DMS79 (cell line): ENCODE measurements at places on chromosomes 13 and 19.

DNA sequence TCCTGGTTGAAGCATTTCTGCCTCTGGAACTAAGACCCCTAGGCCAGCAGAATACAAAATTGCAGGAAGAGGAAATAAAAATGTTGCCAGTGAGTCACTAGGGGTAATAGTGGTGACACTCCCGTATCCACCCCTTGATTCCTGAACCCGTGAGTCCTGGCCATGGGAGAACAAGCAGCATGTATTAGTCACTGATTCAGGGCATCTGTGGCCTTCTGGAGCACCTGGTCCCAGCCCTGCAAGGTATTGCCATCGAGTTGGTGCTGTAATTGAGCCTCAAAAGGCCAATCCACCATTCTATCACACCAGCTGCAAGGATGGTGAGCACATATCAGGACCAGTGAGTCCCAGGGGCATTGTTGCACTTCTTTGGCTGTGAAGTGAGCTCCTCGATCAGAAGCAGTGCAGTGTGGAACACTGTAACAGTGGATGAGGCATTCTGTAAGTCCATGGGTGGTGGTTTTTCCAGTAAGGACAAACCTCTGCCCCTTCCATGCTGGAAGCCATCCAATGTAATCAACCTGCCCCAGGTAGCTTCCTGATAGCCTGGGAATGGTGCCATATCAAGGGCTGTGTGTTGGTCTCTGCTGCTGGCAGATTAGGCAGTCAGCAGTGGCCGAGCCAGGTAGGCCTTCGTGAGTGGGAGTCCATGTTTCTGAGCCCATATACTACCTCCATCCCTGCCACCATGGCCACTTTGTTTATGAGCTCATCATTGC, 39.6 kb downstream of the C1QTNF9 start:
- no peak for DNase-seq

DNA sequence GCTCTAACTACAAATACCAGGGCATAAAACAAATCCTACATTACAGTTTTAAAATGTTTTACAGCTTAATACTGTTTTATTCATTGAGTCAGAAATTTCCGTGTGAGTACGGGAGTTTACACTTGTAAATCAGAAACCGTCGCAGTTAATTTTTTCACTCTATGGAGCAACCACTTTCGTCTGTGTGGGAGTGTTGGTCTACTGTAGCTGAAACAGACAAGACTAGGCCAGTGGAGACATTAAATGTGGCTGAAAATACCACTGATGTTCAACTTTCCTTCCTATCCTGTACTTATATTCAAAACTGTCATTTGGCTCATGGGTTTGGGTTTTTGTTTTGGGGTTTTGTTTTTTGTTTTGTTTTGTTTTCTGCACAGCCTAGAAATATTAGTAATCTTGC, 268.7 kb downstream of the DCT start:
- DNase-seq, result no peak

GRCh38 chr19:5395556-5395955, 54.9 kb upstream of the PTPRS start:
- no peak for DNase-seq

- no peak for DNase-seq
Measured at GRCh38 chr13:94291631-94292322, 187.7 kb downstream of the DCT start.

DNA sequence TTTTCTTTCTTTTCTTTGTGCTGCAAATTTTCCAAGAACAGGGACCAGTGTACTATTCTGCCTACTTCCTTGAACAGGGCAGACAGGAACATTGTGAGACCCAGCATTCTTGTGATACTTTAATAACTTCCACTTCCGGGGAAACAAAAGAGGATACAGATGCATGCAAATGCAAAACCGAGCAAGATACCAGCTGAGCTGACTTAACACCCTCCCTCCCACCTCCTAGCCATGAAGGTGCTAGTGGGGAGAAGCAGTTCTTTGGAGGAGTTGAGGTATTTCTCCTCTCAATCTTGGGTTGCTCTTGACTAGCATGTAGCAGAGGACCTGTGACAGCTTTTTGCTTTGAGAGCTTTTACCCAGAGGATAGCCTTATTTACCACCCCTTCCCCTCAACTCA, 111.2 kb downstream of the KLF5 start:
- no peak for DNase-seq

- no peak for DNase-seq
Measured at GRCh38 chr13:30113551-30113950, 193.8 kb downstream of the KATNAL1 start.

- DNase-seq, result no peak
Measured at GRCh38 chr13:75566658-75567057, 17.1 kb downstream of the UCHL3 start.

- no peak for DNase-seq
Measured at GRCh38 chr13:111451402-111451801, 131.0 kb downstream of the TEX29 start.

DNA sequence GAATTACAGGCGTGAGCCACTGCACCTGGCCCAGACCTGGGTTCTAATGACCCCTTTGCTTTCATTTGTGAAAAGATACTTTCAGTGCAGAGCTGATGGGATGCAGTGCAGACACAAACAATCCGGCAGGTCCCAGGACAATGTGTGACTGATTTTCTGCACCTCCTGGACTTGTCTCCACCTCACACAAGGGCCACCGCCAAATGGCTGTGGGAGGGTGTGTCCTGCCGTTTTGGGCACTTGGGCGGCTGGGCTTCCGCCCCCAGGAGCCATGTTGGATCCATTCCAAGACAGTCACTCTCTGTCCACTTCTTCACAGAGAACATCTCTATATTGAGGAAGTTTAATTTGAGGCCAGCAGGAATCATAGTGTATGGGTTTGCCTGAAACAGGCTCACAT, 112.3 kb upstream of the ZNF507 start:
- DNase-seq, result no peak

DNA sequence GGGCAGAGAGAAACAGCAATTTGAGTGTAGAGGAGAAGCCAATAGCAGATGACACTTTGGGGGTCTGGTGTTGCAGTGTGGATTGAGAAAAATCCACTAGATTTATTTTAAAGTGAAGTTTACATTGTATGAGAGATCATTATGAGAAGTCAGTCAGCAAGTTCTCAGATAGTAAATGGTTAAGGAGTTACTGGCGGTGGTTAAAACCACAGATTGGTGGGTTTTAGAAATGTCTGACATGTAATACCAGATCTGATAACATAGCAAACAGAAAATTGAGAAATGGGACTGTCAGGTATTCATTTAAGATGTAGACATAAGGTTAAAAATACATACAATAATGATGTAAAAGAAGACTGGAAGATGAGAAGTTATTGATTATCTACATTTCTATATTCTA, 7.2 kb downstream of the ABHD13 start:
- DNase-seq, result no peak

GRCh38 chr19:46254776-46255175, 25.2 kb downstream of the IGFL1 start:
- no peak for DNase-seq

- no peak for DNase-seq
Measured at GRCh38 chr13:94384231-94384905, 95.1 kb downstream of the DCT start.

DNA sequence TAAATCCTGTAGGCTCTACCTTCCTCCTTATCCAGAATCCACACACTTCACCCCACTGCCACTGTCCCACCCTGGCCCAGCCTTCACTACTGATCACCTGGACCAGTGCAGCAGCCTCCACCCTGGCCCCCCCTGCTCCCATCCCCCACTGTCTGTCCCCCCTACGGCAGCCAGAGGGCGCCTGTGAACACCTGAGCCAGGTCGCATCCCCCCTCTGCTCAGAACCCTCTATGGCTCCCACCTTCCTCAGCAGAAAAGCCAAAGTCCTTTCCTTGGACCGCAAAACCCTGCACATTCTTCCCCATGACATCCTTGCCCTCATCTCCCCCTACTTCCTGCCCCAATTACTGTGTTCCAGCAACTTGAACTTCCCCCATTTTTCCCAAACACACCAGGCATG, 20.6 kb downstream of the ELAVL3 start:
- no peak for DNase-seq

GRCh38 chr13:25796474-25796873, 255.3 kb downstream of the SHISA2 start:
- DNase-seq, result no peak

GRCh38 chr13:40220299-40220935, 446.0 kb downstream of the FOXO1 start:
- no peak for DNase-seq

DNA sequence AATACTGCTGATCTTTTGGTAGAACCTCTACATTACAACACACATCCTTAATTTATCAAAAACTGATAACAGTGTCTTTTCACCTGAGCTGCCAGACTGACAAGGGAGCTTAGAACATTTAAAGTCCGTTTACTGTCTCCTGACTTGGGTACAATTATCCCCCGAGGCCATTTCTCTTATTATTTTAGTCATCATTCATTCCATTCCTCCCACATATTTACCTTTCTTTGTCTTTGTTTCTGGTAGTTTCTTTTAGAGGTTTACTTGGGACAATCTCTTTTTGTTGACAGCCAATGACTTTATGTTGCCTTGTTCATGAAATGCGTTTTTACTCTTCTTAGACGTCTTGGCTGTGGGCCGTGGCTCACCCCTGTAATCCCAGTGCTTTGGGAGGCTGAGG, 186.9 kb downstream of the PCCA start:
- DNase-seq, result no peak

DNA sequence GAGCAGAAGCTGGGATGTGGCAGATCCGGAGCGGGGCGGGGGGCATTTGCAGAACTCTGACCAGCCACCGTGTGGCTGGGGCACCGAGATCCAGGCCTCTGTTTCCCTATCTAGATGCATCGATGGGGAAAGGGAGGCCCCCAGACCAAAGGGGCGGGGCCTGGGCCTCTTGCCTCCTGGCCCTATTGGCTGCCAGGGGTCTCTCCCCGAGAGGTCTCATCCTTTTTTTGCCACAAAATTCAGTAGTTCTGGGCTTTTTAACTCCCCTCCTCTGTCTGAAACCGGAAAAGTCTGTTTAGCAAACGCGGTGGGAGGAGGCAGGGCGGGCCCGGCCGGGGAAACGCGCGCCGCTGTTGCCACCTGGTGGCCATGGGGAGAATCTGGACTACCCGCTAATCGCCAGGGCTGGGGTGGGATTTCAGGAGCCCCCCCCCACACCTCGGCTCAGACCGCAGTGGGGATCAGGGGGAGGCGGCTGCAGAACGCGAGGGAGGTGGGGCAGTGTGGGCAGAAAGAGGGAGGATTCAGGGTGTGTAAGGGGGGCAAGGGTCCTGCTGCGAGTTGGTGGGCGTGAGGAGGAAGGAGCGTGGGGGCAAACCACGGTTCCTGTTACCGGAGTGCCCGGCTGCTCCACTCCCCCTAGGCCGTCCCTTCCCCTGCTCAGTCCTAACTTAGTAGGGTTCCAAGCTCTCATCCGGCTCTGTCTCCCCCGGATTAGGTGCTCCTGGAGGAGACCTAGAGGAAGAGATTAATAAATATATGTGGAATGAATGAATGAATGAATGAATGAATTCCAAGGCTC, 28.3 kb downstream of the IL12RB1 start:
- DNase-seq, result peak; percentile 43

- no peak for DNase-seq
Measured at GRCh38 chr19:45098521-45099466, 5.8 kb downstream of the PPP1R37 start.

DNA sequence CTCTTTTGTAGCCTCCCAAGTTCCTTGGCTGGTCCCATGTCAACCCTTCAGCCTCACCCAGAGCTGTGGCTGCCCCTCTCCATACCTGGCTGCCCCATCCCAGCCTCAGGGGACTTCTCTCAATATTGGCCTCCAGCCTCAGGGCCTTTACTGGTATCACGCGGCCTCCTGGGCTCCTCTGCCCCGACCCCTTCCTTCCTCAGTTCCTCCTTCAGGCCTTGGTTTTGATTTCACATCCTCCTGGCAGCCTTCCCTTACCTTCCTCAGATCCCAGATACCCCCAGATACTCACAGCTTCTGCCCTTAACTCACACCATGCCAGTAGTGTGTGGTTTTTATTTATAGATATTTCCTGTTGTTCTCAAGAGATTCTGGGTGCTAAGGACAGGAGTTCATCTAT, 12.8 kb upstream of the SCN1B start:
- DNase-seq, result no peak

- DNase-seq, result peak; percentile 64
Measured at GRCh38 chr19:11479090-11479897, 1.6 kb downstream of the ELAVL3 start.

DNA sequence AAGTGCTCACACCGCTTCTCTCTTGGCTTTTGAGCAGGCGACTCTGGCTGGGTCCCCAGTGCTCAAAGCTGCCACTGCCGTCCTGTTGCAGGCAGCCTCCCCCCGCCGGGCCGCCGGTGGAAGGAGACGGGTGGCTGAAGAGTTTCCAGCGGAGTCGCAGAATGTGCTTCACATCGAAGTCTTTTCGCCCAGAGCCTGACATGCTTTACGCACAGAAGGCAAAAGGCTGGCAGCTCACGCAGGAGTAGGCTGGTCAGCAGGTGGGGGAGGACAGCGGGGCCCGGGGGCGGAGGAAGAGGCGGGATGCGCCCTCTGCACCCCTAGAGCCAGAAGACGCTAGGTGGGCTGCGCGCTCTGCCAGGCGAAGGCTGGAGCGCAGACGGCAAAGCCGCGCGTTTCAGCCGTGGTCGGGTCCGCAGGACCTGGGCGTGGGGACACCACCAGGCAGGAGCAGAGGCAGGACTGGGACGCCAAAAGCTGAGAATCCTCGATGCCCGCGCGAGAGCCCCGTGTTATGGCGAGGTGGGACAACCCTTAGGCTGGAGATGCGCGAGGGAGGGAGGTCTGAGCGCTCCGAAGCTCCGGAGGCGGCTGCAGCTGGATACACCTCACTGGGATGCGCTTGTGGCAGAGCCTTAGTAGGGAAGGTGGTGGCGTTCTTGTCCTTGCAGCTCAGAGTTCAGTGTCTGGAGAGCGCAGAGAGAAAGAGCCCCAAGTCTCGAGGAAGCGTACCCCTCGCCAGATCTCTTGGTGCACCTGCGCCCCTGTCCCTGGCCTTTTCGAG, at the start of gene ATXN8OS:
ATXN8OS (plus strand) TSS at position 329 of the 784 bp plus-strand sequence.
- no peak for DNase-seq

DNA sequence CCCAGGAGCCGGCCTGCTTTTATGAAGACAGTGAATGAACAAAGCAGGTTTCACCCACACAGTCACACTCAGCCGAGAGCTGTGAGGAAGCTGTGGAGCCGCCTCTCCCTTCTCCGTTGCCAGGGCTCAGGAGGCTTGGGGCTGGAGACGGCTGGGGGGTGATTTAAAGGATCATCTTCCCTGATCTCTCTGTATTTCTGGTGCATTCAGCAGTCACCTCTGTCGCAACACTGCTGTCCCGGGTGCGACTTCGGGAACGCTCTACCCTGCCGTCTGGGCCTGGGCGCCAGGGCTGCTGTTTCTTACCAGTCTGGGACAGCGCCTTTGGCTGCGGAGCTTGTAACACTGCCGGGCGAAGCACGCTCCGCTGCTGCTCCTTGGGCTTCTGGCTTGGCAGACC, 18.1 kb downstream of the CAPS start:
- DNase-seq, result no peak

GRCh38 chr13:113493315-113493951, 2.9 kb upstream of the DCUN1D2 start:
- peak; percentile 44 for DNase-seq

GRCh38 chr13:42747399-42747873, 33.9 kb upstream of the FAM216B start:
- DNase-seq, result no peak

- DNase-seq, result no peak
Measured at GRCh38 chr13:64925284-64925683, 2304.9 kb downstream of the PCDH9 start.
